Suprapubic skin (tissue), 4 donors: ENCODE measurements at places on chromosomes 11 and 22. TPM values are rescaled to one million over a fixed set of nuclear protein-coding genes. Genes with fewer than 3 reads are reported as not detected.

GRCh38 chr11:85028329-85029101 lies 598.6 kb downstream of the DLG2 start:
- H3K4me3 ChIP-seq = no peak overlapping the region
- H3K27ac ChIP-seq = no peak overlapping the region
- no peak for DNase-seq
- no peaks in the 10 kb centered on the region for H3K27me3 ChIP-seq

DNA sequence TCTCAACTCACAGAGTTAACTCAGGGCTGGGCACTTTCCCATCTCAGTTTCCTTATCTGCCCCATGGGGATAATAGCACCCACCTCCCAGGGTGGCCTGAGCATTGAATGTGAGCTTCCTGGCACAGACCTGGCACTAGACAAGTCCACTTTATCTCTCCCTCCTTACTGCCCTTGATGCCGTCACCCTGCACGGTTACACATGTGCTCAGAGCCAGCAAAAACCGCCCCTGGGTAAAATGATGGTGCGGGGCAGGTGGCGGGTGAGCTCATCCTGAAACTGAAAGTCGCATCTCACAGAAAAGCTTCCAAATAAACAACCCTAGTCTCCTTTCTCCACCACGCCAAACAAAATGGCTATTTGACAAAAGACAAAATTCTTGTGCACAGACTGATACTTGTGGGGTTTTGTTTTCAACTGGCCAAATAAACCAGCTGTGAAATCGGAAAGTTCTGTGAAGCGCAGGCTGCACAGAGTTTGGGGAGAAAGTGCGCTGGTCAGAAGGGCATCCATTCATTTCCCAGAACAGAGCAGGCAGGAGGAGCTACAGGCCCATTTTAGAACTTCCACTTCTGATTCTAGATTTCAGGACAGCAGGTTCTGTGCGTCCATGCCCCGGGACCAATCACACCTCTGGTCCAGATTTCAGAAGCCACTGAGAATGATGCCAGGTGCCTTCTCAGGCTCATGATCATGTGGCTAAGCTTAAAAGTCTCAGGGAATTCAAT lies 138.1 kb downstream of the SHANK2 start:
- H3K27ac ChIP-seq = no peak overlapping the region
- H3K36me3 ChIP-seq = no peaks in the 10 kb centered on the region
- no peak overlapping the region for H3K4me3 ChIP-seq
- H3K4me1 ChIP-seq = no peaks in the 10 kb centered on the region
- DNase-seq = no peak

The ZNF70 gene
- total RNA-seq = 1.7 TPM

The KDM4E gene
- total RNA-seq = not detected

GRCh38 chr22:44640618-44641155 lies 61.3 kb upstream of the PRR5 start:
- H3K27me3 ChIP-seq = no peaks in the 10 kb centered on the region
- H3K36me3 ChIP-seq = no peaks in the 10 kb centered on the region
- peak overlapping the region; percentile 90 for H3K27ac ChIP-seq
- no peak for DNase-seq
- peaks cover 31% of the 10 kb centered on the region for H3K4me1 ChIP-seq
- H3K4me3 ChIP-seq = no peak overlapping the region

DNA sequence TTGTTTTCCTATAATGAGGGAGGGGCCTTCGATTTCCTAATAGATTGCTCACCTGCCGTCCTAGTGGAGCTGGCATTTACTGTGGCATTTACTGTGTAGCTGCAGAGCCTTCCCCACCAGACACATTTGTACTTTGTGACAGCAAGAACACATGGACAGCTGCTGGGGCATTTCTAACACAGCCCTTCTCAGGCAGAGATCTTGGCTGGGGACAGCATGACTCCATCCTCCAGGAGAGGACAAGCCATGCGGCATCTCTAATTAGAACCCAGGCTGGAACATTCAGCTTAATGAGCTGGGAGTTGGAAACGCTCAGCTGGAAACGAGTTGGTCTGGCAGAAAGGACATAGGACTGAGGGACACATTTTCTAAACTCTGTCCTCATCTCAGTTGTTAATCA lies 887.5 kb downstream of the NTM start:
- no peak overlapping the region for H3K4me3 ChIP-seq
- no peak overlapping the region for H3K27ac ChIP-seq
- no peaks in the 10 kb centered on the region for H3K27me3 ChIP-seq
- no peaks in the 10 kb centered on the region for H3K36me3 ChIP-seq
- no peaks in the 10 kb centered on the region for H3K4me1 ChIP-seq

The CD3G gene
- total RNA-seq = 0.73 TPM

GRCh38 chr11:73975479-73975757 lies 7.2 kb downstream of the UCP2 start:
- no peak overlapping the region for H3K4me3 ChIP-seq
- H3K36me3 ChIP-seq = peaks cover 6% of the 10 kb centered on the region
- peaks cover 24% of the 10 kb centered on the region for H3K4me1 ChIP-seq
- H3K27me3 ChIP-seq = no peaks in the 10 kb centered on the region

DNA sequence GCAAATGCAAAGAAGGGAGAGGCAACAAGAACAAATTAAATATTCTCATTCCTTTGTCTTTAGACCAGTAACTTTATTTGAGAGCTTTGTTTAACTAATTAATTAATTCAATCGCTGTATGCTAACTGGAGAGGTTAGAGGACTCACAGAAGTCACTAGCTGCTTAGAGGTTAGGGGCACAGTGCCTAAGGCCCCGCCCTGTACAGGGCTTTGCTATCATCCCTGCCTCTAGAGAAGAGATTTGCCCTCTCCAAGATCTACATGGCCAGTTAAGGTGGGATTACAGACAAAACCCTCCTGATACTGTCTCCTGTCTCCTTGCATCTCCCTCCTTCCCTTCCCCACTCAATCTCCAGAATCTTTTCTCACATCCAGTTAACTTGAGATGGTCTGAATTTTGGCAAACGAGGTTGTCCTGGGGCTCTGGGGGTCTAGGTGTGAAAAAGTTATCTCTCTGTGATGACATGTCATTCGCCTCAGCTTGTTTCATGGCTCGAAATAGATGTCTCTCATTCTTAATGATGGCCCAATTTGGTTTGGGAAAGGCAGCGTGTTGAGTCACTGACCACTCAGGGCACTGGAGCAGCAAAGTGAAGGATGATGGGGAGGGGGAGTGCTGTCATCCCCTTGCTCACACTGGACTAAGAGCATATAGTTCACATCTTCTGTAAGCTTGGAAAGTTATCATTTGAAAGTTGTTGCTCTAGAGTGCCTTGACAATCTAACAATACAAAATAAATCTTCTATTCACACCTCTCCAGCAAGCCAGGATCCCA lies 190.9 kb downstream of the KIRREL3 start:
- no peaks in the 10 kb centered on the region for H3K36me3 ChIP-seq
- H3K27ac ChIP-seq = no peak overlapping the region
- no peak overlapping the region for H3K4me3 ChIP-seq
- H3K4me1 ChIP-seq = no peaks in the 10 kb centered on the region

- no peaks in the 10 kb centered on the region for H3K27me3 ChIP-seq
- no peak for DNase-seq
- no peak overlapping the region for H3K4me3 ChIP-seq
- H3K4me1 ChIP-seq = no peaks in the 10 kb centered on the region
These were observed 9.8 kb downstream of the MRPL48 start for GRCh38 chr11:73797457-73797856.

DNA sequence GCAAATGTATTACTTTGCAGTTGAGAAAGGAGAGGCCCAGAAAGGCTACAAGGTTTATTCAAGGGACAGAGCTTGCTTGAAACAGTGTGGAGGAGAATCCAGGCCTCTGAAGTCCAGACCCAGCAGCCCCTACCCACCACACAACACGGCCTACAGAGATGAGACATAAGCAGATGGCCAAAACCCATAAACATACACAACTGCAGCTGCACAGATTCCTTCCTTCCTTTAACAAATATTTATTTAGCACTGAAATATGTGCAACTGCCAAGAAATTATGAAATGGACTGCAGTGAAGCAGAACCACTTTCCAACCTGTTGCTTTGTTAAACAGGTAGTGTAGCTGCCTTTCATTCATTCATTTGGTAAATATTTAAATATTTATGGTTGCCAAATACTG lies 122.3 kb downstream of the SPATA19 start:
- no peaks in the 10 kb centered on the region for H3K27me3 ChIP-seq
- H3K27ac ChIP-seq = no peak overlapping the region
- no peaks in the 10 kb centered on the region for H3K36me3 ChIP-seq
- no peak overlapping the region for H3K4me3 ChIP-seq
- no peak for DNase-seq
- H3K4me1 ChIP-seq = no peaks in the 10 kb centered on the region

GRCh38 chr11:78039391-78039918 lies 16.4 kb upstream of the KCTD14 start:
- no peak for DNase-seq
- peaks cover 10% of the 10 kb centered on the region for H3K4me1 ChIP-seq
- no peaks in the 10 kb centered on the region for H3K27me3 ChIP-seq
- H3K36me3 ChIP-seq = no peaks in the 10 kb centered on the region

The FGF4 gene
- not detected for total RNA-seq

DNA sequence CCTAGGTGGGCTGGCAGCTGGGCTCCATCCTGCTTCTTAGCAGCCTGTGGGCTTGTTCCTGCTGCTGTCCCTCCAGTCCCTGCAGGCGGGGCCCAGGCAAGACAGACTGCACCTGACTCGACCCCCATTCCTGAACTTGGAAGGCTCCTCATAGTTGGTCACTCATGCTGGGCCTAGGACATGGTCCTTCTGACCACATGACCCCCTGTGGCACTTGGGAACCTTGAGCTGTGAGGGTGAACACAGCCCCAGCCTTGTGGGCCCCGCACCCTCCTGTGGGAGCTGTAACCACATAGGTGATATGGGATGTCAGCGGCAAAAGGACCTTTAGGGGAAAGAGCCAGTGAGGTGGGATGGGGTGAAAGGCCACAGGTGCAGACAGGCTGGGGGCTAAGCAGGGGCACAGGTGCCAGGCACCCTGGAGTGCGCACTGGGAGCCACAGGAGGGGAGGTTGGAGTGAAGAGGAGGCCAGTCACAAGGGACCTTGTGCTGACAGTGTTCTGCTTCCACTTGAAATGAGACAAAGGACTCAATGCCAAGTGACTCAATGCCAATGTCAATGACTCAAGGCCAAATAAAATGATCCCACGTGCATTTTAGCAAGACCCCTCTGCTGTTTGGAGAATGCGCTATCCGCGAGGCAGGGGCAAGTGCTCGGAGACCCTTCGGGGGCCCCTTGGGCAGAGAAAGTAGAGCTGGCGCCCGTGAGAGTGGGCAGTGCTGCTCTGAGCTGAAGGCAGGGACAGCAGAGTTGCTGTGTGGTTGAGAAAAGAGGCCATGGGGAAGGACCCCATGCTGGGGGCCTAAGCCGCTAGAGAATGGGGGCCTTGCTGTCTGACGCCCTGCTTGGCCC lies 90.7 kb downstream of the MORC2 start:
- H3K27me3 ChIP-seq = no peaks in the 10 kb centered on the region
- no peak overlapping the region for H3K27ac ChIP-seq
- no peak overlapping the region for H3K4me3 ChIP-seq
- no peak for DNase-seq
- no peaks in the 10 kb centered on the region for H3K4me1 ChIP-seq

DNA sequence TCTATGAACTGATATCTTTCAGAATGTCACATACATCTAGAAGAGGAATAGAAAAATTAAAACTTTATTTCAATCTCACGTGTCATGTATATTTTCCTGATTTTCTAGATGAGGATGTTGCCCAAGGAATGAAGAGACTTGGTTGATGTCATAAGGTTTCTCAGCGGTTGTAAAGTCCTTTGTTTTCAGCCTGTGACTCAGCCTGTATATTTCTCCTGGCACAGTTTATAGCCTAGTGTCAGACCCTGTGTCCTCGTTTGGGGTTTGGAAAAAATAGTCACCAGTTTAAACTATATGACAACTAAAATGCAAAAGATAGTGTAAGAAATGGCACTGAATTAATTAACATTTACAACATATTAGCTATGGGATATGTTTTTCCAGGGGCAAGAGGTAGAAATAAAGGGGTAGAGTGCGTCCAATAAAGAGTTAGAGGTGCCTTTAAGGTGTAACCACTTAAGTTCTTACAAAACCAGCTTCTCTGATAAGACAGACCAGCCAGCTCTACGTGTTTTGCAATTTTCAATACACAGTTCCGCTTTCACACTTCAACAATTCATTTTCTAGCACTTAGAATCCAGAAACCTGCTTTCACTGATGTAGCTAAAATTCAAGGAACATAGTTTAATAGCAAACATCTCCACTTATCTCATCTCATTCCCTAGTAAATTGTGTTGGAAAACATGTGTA lies 1432.6 kb upstream of the TENM4 start:
- H3K4me1 ChIP-seq = no peaks in the 10 kb centered on the region
- H3K36me3 ChIP-seq = no peaks in the 10 kb centered on the region
- H3K27me3 ChIP-seq = no peaks in the 10 kb centered on the region
- no peak overlapping the region for H3K4me3 ChIP-seq
- no peak for DNase-seq

DNA sequence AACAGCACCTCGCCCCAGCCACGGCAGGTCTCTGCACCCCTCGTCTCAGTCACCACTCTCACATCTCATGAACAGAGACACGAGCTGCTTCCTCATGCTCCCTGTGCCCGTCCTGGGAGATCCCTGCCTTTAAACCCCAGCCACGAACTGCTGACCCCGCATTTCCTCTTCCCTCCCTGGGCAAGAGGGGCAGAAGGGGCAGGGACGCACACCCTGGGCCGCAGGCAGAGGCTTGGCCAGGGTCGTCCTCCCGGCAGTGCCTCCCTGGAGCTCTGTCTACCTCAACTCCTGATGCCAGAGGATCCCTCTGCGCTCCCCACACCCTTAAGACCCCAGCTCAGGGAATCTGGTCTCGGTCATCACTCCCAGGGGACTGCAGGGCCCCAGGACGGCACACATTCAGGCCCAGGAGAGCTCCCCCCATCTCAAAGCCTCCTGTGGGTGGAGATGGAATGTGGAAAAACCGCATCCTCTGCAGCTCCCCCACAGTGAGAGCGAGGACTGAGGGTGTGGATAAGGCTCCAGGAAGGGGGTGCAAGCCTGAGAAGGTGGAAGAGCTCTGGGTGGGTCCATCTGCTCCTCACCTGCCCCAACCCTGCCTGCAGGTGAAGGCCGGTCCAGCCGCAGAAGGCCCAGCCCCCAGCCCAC lies 1.2 kb downstream of the BID start:
- no peaks in the 10 kb centered on the region for H3K36me3 ChIP-seq
- H3K27me3 ChIP-seq = no peaks in the 10 kb centered on the region
- H3K4me1 ChIP-seq = peaks cover 33% of the 10 kb centered on the region
- H3K4me3 ChIP-seq = peak overlapping the region; percentile 93
- H3K27ac ChIP-seq = no peak overlapping the region
- no peak for DNase-seq

- no peak overlapping the region for H3K4me3 ChIP-seq
- H3K4me1 ChIP-seq = peaks cover 16% of the 10 kb centered on the region
- no peak for DNase-seq
- no peaks in the 10 kb centered on the region for H3K27me3 ChIP-seq
These were observed 145.0 kb upstream of the ARHGAP20 start for GRCh38 chr11:110856996-110857812.
